ENCODE measurements at places on chromosomes 7 and 10.
A peak's percentile ranks its signal among the peaks of the same experiment; 100 is the strongest.

DNA sequence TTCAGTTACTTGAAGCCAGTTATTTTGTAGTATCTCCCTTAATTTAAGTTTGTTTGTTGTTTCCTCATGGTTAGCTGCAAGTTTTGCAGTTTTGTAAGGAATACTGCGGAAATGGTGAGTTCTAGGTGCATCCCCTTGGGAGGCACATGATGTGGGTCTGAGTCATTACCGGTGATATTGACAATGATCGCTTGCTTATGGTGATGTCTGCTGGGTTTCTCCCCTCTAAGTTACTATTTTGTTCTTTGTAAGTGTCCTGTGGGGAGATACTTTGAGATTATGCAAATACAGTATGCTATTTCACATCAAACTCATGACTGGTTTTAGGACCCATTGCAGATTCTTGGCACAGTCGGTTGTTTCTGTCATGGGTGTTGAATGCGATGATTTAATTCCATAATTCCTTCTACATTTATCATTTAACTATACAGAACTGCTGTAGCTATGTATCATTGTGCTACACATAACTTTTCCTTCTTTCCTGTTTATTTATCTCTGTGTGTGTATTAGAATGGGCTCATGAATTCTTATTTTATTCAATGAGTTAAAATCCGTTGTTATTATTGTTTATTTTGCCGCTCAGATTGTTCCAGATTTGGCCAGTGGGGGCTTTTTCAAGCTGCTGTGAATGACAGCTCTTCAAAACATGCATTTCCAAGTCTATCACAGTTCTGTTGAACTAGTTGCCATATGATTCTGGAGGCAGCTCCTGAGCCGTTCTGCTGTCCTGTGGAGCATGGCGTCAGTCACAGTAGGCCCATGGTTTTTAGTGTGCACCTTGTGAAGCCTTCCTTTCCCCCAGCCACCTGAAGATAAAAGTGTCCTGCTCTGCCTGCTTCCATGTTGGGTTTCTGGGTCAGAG lies 18.4 kb downstream of the TSPAN14 start:
- no peak for DNase-seq

GRCh38 chr7:131106681-131107336 lies 220.9 kb upstream of the MKLN1 start:
- peak; percentile 35 for DNase-seq

DNA sequence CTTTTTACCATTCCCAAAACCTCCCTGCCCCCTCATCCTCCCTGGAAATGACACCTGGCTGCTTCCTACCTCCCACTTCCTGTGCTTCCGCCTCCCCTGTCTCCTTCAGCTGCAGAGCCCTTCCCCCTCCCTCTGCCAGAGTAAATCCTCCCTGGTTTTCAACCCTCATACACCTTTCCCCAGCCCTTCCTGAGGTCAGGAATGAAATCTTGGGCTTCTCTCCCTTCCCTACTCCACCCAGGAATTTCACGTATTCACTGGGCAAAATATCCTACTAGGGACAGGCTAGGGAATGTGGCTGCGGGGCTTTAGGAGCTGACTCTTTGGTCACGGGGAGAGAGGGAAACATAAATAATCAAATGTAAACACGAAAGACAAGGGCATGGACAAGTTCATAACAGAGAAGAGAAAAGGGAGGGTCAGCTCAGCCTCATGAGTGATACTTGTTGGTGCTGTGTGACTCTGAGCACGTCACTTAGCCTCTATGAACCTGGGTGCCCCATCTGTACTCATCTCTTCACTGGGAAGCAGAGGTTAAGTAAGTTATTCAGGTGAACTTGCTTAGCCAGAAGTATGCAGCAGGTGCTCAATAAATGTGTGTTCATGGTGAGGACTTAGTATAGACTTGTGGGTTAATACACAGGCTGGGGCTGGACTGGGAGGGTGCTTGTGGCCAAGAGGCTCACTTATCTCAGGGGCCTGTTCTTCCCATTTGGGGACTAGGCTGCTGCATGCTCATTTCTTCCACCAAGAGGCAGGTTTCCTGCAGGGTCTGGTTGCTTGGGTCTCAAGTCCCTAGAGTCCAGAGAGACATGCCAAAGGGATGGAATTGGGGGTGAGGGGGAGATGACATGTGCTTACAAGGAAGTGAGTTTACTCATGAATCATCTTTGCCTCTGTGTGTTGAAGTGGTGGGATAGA lies 10.0 kb upstream of the DUSP5 start:
- DNase-seq, result no peak

DNA sequence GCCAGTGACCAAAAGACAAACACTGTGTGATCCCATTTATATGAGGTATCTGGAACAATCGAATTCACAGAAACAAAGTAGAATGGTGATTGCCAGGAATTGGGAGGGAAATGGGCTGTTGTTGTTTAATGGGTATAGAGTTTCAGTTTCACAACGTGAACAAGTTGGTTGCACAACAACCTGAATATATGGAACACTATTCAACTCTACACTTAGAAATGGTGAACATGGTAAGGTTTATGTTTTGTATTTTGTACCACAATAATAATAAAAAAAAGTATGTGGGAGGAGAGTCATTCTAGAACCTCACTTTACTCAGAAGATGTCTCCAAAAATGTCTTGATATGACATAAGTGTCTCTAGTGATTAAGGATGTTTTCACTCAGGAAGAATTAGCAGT lies 85.2 kb upstream of the SGCE start:
- DNase-seq, result no peak

DNA sequence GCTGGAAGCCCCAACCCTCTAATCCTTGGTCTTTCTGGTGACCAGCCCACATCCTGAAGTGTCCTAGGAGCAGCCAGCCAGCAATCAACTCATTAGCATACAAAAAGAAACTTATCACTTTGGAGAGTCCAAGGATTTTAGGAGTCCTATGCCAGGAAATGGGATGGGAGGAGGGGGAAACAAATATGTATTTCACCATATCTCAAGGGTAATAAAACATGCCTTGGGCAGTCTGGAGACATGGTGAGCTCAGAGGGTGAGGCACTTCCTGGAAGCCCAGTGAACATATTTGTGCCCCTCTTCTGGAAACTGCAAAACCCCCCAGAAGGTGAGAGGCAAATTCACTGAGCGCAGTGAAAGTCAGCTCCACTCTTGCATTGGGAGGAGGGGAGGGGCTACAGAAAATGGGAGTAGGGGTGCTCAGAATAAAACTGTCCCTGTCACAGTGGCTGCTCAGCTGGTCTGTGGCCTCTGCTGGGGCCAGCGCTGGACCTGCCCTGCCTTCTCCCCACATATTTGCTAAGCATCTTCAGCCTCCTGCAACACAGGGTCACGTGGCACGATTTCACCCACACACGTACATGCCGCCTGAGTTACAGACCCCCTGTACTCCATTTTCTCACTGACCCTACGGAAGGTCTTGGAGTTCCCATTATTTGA lies 17.7 kb upstream of the ZMIZ1 start:
- DNase-seq, result no peak

DNA sequence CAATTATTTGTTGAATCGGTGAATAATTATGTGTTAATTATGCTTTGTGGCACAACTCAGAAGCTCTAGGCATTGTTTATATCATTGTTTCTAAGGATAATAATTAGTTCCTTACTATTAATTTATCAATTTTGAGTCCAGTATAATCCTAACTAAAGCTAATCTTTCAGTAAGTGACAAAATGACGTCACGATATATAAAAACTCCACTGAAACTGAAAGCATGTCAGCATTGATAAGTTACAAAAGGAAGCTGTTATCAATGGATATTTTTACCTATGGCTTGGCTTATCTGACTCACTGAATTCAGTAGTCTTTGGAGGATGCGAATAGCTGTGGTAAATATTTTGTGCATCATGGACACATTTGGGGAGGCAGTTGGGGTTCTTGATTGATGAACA lies 793.1 kb downstream of the NXPH1 start:
- DNase-seq, result no peak

DNA sequence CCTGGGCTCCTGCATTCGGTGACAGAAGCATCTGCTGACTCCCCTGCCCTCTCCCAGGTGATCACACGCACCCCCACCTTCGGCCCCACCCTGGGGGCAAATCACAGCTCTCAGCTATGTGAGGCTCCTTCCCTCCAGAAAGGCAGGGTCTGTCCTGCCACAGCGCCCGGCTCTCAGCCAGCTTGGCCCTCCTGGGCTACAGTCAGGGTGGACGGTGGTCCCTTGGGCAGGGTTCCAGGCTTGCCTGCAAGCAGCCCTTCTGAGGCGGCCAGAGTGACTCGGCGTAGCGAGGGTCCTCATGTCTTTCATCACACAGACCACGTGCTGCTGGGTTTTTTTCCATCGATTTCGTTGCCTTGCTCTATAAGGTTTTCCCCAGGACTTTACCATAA lies 53.6 kb upstream of the EBF3 start:
- no peak for DNase-seq

GRCh38 chr7:137592232-137592896 lies 248.8 kb upstream of the PTN start:
- no peak for DNase-seq

GRCh38 chr10:100760726-100761125 lies 15.3 kb downstream of the PAX2 start:
- DNase-seq, result no peak

DNA sequence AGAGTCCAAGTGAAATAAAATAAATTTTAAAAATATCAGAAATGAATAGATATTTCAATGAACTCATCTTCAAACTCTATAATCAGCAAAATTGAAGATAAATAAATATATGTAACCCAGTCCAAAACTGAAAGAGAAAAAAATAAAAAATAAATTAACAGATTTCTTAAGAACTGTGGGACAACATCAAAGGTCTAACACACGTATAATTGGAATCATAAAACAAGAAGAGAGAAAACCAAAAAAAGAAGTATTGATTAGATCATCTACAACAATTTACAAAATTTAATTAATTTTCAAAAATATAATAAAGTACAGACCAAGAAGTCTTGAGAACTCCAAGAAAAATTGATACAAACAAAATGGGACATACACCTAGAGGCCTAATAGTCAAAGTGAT lies 625.8 kb upstream of the SORCS1 start:
- DNase-seq, result no peak

- no peak for DNase-seq
Measured at GRCh38 chr10:126126023-126126422, 229.7 kb downstream of the FANK1 start.

DNA sequence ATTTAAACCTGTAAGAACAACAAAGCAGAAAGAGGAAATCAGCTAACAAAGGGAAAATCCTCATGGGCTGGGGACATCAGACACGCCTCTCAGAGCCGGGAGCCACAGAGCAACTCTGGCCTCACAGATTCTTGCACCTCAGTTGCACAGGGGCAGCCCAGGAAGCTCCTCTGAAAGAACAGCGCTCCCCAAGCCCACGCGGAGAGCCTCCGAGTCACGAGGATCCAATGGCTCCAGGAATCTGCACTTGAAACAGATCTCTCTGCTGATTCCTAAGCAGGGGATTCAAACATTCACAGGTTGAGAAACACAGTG lies 213.2 kb upstream of the MGMT start:
- no peak for DNase-seq

DNA sequence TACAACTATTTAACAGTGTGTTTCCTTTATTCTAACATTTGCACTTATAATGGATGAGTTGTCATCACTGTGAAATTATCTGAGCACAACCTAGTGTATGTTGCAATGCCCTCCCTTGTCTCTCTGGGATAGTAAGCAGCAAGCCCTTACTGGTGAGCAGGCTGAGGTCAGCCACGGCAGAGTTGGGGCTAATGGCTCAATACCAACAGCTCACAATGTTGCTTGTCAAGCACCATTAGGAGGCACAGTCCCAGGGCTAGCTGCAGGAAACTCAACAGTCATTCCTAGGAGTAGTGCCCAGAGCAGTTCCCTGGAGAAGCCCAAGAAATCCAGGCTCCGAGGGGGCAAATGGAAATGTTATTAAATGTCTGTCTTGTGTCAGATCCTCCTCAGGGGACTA lies 858.4 kb downstream of the GRID1 start:
- no peak for DNase-seq

GRCh38 chr7:86282014-86282682 lies 361.6 kb upstream of the GRM3 start:
- DNase-seq, result no peak

DNA sequence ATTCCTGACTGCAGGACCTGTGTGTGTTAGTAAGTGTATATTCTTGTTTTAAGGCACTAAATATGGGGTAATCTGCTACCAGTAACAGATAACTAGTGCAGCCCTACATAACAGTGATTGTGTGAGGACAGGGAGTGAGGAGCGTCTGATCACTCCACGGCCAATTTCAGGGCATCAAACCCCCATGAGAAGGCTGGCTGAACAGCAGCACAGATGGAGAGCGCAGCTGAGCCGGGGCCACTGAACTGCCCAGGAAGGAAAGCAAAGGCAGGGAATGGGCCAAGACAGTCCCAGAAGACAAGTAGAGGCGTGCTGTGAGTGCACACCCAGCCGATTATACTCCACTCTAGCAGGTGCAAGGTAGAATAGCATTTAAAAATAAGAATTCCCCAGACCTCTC lies 157.1 kb upstream of the CHST15 start:
- DNase-seq, result no peak

GRCh38 chr7:4103352-4104091 lies 578.6 kb upstream of the FOXK1 start:
- no peak for DNase-seq

DNA sequence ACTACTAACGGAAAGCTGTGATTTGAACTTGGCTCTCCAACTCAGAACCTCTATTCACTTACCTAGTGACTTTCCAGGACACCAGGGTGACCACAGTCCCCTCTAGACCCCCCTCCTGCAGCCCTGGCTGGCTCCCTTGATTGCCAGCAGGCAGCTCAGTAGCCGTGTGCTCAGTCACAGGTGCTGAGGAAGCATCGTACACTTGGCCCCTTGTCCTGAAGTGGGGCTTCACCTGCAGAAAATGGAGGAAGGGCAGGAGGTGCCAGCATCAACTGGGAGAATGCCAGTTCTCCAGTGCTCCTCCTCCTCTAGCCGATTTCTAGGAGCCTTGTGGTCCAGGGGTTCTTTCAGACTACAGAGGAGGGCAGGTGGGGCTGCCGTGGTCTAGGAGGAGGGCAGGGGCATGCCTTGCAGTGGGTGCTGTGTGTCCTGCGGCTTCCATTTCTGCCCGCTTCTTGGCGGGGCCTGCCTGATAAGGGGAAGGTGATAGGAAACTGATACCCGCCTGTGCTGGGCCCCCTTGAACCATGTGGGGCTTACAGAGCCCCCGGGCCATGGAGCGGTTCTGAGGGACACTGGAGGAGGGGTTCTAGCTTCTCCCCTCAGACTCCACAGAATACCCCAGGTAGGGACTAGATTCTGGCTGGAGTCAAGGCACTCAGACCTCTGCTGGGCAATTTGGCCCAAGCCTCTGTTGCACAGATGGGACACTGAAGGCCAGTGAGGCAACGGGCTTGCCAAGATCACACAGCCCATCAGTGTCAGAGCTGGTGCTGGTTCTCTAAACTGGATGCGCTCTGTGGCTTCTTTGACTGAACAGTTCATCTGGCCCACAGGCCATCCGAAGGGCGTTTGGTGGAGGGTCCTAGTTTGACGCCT lies 14.0 kb downstream of the FAM241B start:
- DNase-seq, result no peak

Measured in stimulated activated CD4-positive, alpha-beta T cell treated with anti-CD3 and anti-CD28 coated beads, Interleukin-1b, Interleukin-23, amount 100 ng/mL, for 4 hours (primary cell).